ENCODE measurements at places on chromosomes 7 and 10. TPM values are rescaled to one million over a fixed set of nuclear protein-coding genes. Genes with fewer than 3 reads are reported as not detected.

GRCh38 chr7:159027056-159027788 is 117.4 kb downstream of the VIPR2 start:
- no peaks in the 10 kb centered on the region for H3K36me3 ChIP-seq
- peaks cover 15% of the 10 kb centered on the region for H3K4me1 ChIP-seq
- no peak for DNase-seq
- no peak overlapping the region for H3K4me3 ChIP-seq
- H3K27ac ChIP-seq, result no peak overlapping the region

- no peak for DNase-seq
- peaks cover 25% of the 10 kb centered on the region for H3K4me1 ChIP-seq
- no peak overlapping the region for H3K4me3 ChIP-seq
- H3K27me3 ChIP-seq, result peaks cover 76% of the 10 kb centered on the region
Observed at GRCh38 chr10:22344781-22345300, 455 bp upstream of the SPAG6 start.

GRCh38 chr10:81953420-81953819 is 78.4 kb downstream of the NRG3 start:
- no peak overlapping the region for H3K27ac ChIP-seq
- no peaks in the 10 kb centered on the region for H3K4me1 ChIP-seq
- no peak for DNase-seq
- H3K27me3 ChIP-seq, result no peaks in the 10 kb centered on the region
- no peaks in the 10 kb centered on the region for H3K36me3 ChIP-seq

DNA sequence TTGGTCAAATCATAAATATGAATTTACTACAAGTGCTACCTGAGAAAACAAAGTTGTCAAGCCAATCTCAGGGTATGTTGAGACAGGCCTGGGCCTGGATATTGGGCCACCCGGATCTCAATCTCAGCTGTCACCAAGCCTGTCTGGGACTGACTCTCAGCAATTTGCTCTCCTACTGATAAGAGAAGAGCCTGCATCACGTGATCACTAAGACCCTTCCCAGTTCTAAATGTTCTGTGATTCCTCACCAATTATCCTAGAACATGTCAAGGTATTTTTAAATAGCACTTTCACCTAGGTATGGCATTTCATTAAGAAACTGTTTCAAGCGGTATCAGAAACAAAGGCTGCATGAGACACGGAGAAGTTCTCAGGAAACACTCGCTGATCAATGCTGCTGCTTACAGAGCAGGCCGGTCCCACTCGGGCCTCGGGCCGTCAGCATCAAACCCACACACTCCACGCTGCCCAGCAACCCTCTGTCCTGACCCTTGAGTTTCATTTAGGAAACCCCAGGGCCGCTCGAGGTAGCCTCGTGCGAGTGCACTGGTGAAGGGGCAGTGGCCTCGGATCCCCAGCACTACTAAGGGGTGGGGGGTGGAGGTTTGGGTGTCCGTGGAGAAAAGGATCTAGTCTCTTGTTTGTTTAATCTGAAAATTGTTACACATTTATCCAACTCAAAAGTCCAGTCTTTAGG is 4.1 kb downstream of the KLF6 start:
- H3K27ac ChIP-seq, result peak overlapping the region; percentile 97
- no peak for DNase-seq
- H3K4me1 ChIP-seq, result peaks cover 71% of the 10 kb centered on the region
- no peaks in the 10 kb centered on the region for H3K27me3 ChIP-seq
- H3K36me3 ChIP-seq, result peaks cover 77% of the 10 kb centered on the region
- H3K4me3 ChIP-seq, result peak overlapping the region; percentile 71

- DNase-seq, result no peak
- no peaks in the 10 kb centered on the region for H3K27me3 ChIP-seq
- no peaks in the 10 kb centered on the region for H3K4me1 ChIP-seq
- H3K36me3 ChIP-seq, result no peaks in the 10 kb centered on the region
- no peak overlapping the region for H3K4me3 ChIP-seq
- no peak overlapping the region for H3K27ac ChIP-seq
Observed at GRCh38 chr7:78189762-78190161, 391.2 kb downstream of the PHTF2 start.

- no peaks in the 10 kb centered on the region for H3K4me1 ChIP-seq
- no peak overlapping the region for H3K27ac ChIP-seq
- no peaks in the 10 kb centered on the region for H3K36me3 ChIP-seq
- H3K27me3 ChIP-seq, result no peaks in the 10 kb centered on the region
- no peak for DNase-seq
Observed at GRCh38 chr7:68730964-68731363, 867.3 kb upstream of the AUTS2 start.

The FXYD4 gene
- total RNA-seq, result not detected

The ZPBP gene
- not detected for total RNA-seq

The SPDYE1 gene
- not detected for total RNA-seq

The SUGCT gene
- total RNA-seq, result 0.95 TPM

All from CD4-positive, alpha-beta T cell (primary cell).